ENCODE measurements at places on chromosomes 6 and 20.

GRCh38 chr6:95266537-95267258 lies 310.6 kb upstream of the MANEA start:
- peak; percentile 9 for DNase-seq

- no peak for DNase-seq
Measured at GRCh38 chr6:20433929-20434328, 32.2 kb downstream of the E2F3 start.

DNA sequence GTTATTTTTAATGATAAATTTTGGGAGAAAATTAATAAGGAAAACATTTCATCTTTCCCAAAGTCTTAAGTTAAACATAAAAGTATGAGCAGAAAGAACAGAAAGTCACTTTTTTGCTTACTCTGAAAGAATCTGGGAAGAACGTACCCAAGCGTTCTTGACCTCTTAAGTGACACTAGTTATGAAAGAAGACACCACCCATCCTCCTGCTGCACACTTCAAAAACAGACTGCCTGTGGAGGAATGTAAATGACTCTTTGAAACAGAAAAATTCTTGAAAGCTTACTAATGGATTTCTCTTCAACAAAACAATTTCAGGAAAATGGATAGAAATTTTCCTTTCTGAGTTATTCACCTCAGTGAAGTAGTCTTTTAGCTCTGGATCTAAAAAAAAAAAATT lies 227.7 kb downstream of the MEI4 start:
- peak; percentile 28 for DNase-seq

GRCh38 chr6:149306967-149307366 lies 10.5 kb upstream of the TAB2 start:
- DNase-seq = peak; percentile 27

GRCh38 chr6:80340280-80340679 lies 233.8 kb downstream of the BCKDHB start:
- DNase-seq = no peak

DNA sequence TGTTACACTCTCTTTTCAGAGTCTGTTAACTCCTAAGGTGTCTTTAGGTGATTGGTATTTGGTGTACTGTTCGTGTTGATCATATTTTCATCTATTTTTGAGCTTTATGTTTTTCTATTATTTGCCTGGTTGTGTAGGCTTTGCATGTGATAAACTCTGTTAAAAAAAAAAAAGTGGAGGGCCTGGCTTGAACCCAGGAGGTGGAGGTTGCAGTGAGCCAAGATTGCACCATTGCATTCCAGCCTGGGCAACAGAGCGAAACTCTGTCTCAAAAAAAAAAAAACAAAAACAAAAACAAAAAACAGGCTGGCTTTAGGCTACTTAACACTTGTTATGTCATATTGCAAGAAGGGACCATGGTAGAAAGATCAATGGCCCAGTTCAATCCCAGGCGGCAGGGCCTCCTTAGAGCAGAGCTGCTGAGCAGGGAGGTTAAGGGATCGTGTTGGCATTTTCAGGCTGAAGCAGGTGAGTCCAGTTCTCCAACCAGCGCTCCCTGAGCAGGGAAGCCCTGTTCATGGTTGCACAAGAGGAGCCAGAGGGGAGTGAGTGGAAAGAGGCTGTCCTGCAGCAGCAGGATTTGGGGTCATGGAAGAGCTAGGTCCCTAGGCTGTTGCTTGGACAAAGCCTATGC lies 8.5 kb downstream of the PYGB start:
- DNase-seq = no peak

- no peak for DNase-seq
Measured at GRCh38 chr6:137883400-137884148, 16.5 kb downstream of the TNFAIP3 start.

GRCh38 chr20:50508171-50508755 lies 1.9 kb upstream of the PTPN1 start:
- DNase-seq = peak; percentile 56

GRCh38 chr6:170293341-170294231 lies 2.7 kb upstream of the DLL1 start:
- no peak for DNase-seq

DNA sequence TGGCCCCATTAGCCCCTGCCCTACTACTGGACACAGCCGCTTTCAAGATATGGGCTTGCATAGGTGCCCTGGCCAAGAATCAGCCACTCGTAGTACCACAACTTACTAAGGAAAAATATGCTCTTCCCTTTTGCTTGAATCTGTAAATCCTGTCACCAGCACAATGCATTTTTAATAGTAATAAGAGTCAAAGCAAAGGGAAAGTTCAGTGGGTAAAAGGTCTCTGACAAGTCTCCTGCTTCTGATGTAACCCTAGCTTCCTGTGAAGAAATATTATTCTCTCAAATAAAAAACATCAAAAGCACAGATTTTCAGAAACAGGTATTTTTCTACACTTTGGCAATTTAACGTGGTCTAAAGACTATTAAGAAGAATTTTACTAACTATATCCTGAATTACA lies 373.8 kb downstream of the GJA1 start:
- DNase-seq = no peak

DNA sequence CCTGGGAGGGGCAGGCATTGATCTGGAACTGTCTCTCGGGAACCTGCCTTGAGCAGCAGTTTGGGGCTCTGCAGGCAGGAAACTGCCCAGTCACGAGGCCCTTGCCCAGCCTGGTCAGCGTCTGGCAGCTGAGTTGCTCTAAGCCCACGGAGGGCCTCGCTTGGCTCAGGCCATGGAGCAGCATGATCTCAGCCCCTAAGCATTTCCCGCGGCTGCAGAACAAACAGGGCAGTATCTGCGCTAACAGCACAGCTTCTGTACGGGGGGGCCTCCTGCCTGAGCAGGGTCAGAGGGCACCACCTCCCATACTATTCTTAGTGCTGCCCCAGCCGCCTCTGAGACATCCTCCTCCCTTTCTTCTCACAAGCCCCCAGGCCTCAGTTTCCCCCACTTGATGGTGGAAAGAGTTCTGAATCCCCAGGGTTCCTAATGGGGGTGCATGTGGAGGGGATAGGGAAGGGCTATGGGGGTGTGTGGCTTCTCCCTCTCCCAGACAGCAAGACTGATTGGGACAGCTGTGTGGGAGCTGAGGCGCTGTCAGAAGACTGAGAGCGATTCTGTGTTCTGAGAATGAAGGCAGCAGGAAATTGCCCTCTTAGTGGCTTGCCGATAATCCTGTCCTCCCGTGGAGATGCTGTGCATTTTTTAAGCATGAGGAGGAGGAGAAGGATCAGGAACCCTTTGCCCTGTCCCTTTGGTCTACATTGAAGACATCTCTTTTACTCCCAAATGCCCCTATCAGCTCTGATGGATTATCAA lies 46.4 kb downstream of the MOCS1 start:
- DNase-seq = peak; percentile 99

DNA sequence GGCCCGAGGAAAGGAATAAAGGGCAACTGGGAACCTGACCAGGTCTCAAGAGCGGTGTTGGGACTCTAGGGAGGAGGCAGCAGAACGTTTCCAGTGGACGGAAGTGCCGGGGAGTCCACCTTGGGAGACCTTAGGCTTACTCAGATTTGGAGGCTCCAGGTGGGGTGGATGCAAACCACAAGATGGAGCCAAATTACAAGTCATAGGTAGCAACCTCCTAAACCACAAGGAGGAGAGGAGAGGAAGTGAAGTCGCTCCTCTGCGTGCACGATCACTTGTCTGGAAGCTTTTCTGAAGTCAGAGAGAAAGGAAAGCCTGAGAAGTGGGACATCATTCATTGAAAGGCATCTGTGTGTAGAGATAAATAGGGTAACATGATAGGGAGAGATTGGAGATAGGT lies 9.3 kb downstream of the HLA-DOA start:
- no peak for DNase-seq

All from myocyte (in vitro differentiated cells).